ENCODE measurements at places on chromosomes 6 and 20.

- DNase-seq, result no peak
Observed at GRCh38 chr20:3616250-3616649, 46.9 kb downstream of the GFRA4 start.

GRCh38 chr6:19761121-19761520 lies 76.0 kb upstream of the ID4 start:
- DNase-seq, result no peak

- no peak for DNase-seq
Observed at GRCh38 chr20:63858393-63859165, 2.7 kb upstream of the ABHD16B start.

DNA sequence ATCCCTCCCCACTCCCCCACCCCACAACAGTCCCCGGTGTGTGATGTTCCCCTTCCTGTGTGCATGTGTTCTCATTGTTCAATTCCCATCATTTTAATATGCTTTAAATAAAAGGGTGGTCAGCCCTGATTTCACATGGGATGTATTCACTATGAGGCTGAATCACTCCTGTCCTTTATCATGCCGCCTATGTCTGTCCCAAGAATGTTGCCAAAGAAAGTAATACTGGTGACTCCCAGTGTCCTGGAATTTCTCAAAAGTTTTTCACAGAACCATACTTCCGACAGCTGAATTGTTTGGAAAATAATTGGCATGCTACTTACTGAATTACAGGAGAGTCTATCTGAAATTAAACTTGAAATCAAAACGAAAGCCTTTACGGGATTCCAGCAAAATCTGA lies 217.7 kb downstream of the HAO1 start:
- no peak for DNase-seq

All from GM04503 (cell line).